ENCODE measurements at places on chromosomes 6 and 20.
A peak's percentile ranks its signal among the peaks of the same experiment; 100 is the strongest.

DNA sequence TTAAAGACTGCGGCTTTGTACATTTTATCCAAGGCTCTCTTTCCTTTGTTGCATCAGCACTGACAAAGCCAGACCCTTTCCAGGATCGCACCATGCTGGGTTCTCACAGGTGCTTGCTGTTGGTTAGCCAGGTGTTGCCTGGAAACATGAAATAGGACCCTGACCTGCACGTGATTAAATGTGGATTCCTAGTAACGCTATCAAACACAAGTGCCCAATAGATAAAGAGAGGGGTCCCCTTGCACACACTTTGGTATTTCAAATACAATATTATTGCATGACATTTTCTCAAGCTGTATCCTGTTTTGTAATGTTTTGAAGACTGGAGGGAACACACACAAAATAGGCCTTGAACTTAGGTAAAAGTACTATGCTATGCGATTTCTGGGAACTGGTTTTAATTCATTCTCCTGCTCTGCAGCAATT lies 73.3 kb downstream of the AKAP12 start:
- DNase-seq: no peak

DNA sequence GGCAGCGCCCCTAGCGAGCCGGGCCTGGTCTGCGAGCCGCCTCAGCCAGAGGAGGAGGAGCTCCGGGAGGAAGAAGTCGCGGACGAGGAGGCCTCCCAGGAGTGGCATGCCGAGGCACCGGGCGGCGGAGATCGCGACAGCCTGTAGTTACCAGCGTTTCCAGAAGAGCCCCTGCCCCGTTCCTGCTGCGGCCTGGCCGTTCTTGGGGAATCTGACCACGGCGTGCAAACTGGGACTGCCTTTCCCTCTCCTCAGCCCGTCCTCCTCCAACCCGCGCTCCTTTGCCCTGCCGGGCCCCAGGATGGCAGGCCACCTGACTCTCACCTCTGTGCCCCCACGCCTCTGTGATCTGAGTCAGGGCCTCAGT lies 802 bp downstream of the HDGFL1 start:
- DNase-seq: no peak

GRCh38 chr20:31523361-31524283 lies 9.4 kb downstream of the HM13 start:
- peak; percentile 84 for DNase-seq

- no peak for DNase-seq
These were observed 286.5 kb upstream of the JARID2 start for GRCh38 chr6:14959324-14959885.

DNA sequence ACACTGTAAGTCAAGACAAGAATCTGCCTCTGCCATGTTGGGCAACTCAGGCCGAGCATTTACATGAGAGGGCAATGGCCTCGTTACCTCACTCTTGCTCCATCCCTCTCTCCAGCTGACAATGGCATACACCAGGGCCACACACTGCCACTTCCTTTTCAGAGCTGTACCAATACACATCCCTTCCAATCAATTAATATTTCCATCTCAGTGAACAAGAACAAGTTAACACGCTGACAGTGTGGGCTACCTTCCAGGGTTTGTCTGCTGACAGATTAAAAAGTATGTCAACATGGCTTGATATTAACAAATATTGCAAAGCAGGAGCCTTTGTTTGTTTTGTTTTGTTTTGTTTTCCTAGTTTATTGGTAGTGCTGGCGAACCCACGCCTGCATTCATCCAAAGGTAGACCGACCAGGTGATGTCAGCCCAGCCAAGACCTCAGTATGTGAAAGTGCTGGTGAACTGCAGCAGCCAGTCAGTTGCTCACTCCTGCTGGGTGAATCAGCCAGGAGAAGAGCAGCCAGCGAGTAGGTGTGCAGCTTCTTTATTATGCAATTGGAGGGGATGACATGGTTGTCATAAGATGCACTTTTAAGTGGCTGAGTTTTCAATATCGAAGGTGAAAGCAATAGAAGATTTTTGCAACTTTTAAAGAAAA lies 487.3 kb upstream of the JARID2 start:
- no peak for DNase-seq

DNA sequence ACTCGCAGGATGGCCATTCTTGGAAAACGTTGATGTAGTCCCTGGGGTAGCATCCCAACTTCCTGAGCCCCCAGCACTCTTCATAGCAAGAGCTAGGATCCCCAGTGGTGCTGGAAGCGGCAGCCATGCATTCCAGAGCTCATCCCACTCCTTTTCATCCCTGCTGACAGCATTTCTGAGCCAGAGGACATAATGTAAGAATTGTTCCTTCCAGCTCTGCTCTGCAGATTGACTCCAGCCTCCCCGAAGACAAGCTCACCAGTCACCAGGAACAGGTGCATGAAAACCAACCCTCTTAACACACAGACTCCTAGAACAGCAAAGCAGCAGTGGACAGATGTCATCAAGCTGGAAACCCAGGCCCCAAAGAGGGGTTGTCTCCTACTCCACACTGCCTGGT lies 3.8 kb downstream of the SLC13A3 start:
- DNase-seq: no peak

- peak; percentile 76 for DNase-seq
These were observed 33.0 kb upstream of the PTCHD4 start for GRCh38 chr6:48144021-48144420.

GRCh38 chr6:118324116-118324515 lies 224.0 kb upstream of the PLN start:
- no peak for DNase-seq

- DNase-seq: no peak
These were observed 196.9 kb downstream of the LRFN2 start for GRCh38 chr6:40390144-40390800.

GRCh38 chr20:7989379-7989778 lies 30.2 kb downstream of the TMX4 start:
- DNase-seq: peak; percentile 34

- DNase-seq: no peak
These were observed 78.9 kb downstream of the ANKRD60 start for GRCh38 chr20:58149437-58150091.

GRCh38 chr20:49045440-49046086 lies 549 bp upstream of the CSE1L start:
- DNase-seq: peak; percentile 9

DNA sequence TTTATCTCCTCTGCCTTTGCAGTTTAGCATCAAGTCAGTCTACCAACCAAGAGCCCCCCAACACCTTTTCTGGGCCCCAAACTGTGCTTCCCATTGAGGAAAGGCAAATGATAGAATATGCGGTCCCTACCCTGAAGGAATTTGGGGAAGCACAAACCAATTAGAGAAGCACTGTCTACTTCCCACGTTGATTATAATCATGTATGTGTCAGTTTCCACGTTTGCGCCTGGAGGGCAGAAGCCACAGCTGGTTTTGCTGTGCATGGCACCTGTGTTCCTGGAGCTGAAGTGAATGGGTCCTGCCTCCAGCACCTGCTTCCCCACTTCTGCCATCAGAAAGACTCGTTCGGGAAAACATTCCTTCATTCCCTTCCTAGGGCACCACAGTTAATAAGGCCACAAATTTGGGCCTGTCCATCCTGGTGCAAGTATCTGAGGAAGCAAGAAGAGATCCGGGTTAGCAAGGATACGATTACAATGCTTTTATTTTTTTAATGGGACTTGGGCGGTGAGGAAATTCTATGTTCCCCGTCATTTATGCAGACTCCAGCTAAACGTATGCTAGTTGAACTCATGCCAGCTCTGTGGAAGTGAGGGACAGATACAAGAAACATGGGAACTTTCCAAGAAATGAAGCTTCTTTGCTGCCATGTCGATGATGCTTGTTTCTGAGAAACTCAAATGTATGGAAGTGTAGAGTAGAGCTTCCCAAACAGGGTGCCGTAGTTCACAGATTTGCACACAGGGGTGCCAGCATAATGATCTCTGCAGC lies 333.5 kb downstream of the NRN1 start:
- no peak for DNase-seq

GRCh38 chr20:1809131-1809572 lies 86.1 kb upstream of the SIRPA start:
- peak; percentile 66 for DNase-seq

GRCh38 chr6:38749473-38749872 lies 34.4 kb downstream of the DNAH8 start:
- DNase-seq: no peak

DNA sequence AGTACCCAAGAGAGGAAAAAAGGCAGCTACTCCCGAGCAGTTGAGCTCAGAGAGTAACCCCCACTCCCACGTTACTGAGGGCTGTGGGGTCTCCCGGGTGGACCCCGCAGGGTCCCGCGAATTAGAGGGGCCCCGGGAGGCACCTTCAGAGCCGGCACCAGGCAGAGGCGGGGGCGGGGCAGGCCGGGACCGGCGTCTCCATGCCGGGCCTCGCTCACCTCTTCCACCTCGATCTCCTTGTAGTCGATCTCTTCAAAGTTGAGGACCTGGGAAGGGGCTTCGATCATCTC lies 381 bp downstream of the MAP3K7 start:
- no peak for DNase-seq

- DNase-seq: no peak
These were observed 90.7 kb downstream of the FOXC1 start for GRCh38 chr6:1700278-1700967.

DNA sequence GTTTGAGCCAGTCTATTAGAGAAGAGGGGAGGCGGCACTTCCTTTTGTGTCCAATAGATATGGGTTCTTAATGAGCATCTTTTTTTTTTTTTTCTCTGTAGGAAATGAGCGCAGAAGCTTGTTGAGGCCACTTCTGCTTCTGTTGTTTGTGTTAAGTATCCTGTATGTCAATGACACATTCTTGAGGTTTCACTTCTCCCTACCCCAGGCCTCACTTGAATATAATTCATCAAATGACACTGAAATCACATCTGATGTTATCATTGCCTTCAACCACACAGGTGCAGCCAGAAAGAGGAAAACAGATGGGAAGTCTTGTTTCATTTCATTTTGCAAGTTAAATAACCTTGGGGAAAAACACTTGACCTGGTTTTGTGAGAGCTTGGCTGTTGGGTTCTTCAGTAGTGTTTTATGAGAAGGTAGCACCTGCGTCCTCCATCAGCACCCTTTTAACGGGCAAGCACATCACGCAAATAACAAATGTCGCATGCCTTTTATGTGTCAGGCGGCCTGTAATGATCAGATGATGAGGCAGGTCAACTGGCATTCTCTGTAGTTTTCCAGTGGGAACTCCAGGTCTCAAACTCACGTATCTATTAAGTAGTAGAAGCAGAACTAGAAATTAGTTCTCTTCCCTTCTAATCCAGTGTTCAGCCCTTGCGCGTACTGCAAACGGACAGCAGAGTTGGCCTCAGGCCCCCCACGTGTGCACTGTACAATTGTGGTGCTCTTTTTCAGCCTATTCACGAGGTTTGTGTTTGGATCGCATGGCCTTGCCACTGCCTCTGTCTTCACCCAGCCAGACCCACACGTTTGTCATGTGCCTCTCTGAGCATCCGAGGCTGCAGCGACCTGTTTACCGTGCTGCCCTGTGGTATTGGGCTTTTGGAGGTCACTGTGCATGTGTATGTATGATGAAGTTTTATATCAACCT lies 23.5 kb downstream of the PLEKHG1 start:
- DNase-seq: no peak

- DNase-seq: no peak
These were observed 707.9 kb upstream of the NRSN1 start for GRCh38 chr6:23418095-23418494.

GRCh38 chr6:169558774-169559441 lies 142.9 kb downstream of the WDR27 start:
- peak; percentile 51 for DNase-seq

DNA sequence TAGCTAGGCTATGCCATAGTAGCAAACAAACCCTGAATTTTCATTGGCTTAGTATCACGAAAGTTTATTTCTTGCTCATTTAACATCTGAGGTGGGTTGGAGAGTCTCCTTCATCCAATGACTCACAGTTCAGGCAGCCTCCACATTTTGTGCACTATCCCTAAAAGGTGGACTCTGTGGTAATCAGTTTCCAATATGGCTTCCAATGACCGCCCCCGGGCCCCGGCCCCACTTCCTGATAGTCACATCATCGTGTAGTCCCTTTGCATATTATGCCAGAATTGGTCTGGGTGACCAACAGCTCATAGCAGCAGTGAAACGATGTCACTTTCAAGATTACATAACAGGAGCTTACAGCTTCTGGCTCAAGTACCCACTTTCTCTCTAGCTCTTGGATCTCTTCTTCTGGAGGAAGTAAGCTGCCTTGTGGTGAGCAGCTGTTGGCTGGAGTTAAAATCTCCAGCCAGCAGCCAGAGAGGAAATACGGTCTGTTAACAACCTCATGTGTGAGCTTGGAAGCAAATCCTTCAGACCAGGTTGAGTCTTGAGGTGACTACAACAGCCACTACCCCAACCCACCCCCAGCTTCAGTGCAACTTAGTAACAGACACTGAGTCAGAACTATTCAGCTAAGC lies 7.8 kb downstream of the HCRTR2 start:
- DNase-seq: no peak

- DNase-seq: no peak
These were observed 72.9 kb upstream of the MRAP2 start for GRCh38 chr6:83960664-83961063.

DNA sequence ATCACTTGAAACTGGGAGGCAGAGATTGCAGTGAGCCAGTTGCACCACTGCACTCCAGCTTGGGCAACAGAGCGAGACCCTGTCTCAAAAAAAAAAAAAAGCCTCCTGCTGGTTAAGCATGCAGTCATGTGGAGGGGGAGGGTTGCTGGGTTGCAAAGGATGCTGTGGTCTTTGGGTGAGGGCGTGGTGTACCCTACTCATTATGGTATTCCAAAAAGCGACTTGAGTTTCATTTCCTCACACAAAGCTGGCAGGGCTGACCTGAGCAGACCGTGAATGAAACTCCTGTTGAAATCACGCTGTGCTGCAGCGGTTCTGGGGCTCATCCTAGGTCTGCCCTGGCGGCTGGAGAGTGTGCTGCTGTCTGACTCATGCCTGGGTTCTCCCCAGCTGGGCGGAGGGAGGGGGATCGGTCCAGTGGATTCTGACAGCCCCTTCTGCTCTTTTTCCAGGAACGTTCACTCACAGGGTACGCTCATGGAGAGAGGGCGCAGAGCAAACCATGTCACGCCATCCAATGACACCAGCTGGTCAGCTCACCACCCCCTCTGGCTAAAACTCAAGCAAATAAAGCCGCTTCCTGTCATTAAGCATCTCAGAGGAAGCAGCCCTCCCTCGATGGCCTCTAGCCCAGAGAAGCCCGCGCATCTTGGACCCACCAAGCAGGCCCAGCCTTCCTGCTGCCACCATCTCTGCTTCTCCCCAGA lies 166.2 kb downstream of the SCML4 start:
- peak; percentile 71 for DNase-seq

DNA sequence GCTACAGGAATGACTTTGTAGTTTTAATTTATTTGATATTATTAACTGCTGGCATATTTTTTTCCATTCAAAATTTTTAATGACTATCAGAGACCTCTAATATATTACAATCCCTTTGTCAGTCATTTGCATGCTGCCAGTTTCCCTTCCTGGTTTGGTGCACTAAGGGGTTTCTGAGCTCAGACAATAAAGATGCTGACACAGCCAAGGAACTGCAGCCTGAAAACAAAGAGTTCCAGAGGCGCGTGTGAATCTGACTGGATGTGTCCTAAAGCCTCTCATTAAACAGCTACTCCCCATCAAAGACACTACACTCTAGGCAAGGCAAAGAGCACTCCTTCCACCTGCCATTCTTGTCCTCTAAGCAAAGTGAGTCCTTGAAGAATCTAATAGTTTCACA lies 116.8 kb upstream of the DST start:
- DNase-seq: no peak

- peak; percentile 73 for DNase-seq
These were observed 190.0 kb downstream of the UBE3D start for GRCh38 chr6:82875573-82876185.

Data from fibroblast of the aortic adventitia (primary cell).